ENCODE measurements at places on chromosomes 1 and 21.
A peak's percentile ranks its signal among the peaks of the same experiment; 100 is the strongest.

GRCh38 chr1:30198795-30199403 is 524.5 kb downstream of the MATN1 start:
- no peak for DNase-seq

- DNase-seq = no peak
Measured at GRCh38 chr1:204041232-204041767, 31.6 kb upstream of the SOX13 start.

GRCh38 chr1:46691997-46692790 is 20.5 kb downstream of the TEX38 start:
- DNase-seq = no peak

- DNase-seq = no peak
Measured at GRCh38 chr1:169624122-169624521, 5.8 kb downstream of the SELP start.

DNA sequence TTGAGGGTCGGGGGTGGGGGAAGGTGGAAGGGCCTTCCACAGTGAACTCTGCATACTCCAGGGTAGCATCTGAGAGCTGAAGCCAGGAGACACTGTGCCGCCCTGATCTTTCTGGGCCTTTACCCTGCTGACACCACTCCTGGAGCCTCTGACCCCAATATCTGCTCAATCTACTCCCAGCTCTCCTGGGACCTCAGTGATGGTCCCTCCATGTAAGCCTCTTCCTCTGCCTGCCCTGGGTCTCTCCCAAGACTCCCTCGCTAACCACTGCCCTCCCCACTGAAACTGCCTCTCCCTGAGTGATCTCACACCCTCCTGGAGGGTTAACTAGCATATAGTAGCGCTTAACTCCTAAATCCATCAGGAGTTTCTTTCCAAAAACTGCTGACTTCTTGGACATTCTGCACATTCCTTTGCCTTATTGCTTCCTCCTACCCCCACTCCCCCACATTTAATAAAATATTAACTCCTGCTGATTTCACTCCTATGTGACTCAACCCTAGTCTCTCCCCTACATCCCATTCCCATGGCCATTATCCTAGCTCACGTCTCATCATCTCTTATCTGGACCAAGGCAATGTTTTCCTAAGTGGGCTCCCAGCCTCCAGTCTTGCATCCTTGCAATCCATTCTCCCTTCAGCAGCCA is 145.6 kb downstream of the HMGB4 start:
- no peak for DNase-seq

DNA sequence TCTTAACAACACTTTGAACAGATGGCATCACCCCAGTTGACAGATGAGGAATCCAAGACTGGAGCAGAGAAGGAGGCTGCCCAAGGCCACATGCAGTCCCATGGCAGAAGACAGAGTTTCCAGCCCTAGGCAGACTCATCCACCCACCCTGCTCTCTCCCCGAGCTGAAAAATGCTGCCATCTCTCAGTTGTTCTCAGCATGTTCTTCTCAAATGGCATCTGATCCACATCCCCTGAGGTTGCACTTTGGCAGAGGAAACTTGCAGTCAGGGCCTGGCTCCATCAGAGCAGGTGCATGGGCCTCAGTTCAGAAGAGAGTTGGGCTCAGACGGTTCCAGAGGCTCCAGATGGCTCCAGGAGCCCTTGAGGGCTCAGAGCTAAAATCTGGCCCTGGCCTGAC is 709.4 kb downstream of the MATN1 start:
- DNase-seq = no peak

DNA sequence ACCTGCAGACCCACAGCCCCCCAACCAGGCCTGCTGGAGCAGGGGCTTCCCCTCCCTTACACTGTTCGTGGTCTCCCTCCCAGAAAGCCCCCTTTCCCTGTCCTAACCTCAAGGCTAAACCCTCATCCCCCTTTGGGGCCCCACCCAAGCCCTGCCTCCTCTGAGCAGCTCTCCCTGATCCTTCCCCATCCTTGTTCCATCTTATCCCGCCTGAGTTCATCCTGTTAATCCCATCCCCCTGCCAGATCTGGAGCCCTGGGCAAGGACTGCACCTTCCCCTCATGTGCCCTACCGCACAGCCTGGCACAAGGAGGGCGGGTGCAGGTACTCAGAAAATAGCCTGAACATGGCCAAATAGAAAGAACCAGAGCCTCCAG is 6.9 kb upstream of the TNNT2 start:
- DNase-seq = no peak

DNA sequence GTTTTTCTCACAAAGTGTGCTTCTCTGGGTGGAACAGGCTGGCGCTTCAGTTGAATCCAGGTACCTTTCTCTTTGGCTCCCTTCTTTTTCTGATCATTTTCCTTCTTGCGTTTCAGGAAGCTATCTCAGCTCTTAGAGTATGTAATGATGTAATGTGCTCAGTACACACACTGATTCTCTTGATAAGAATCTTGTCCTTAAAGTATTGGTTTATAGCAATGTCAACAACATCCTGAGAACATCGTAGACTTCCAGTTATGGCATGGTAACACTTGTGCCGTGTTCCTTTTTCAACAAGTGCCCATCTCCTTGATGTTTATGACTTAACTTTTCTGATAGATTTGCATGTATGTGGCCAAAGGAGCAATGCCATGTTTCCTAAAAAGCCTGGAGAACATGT is 11.7 kb upstream of the ABCD3 start:
- no peak for DNase-seq

DNA sequence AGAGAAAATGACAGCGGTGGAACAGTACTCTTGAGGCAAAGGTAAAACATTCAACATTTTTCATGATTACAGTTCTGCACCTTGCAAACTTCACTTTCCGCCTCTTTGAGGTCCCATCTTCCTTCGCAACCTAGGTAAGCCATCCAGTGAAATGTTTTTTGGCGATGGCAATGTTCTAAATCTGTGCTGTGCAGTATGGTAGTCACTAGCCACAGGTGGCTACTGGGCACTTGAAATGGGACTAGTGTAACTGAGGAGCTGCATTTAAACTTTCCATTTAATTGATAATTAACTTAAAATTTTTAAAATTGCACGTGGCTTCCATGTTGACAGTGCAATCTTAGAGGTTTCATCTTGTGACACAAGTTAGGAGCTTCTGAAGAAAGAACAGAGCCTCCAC is 13.0 kb downstream of the EXOC8 start:
- DNase-seq = no peak

DNA sequence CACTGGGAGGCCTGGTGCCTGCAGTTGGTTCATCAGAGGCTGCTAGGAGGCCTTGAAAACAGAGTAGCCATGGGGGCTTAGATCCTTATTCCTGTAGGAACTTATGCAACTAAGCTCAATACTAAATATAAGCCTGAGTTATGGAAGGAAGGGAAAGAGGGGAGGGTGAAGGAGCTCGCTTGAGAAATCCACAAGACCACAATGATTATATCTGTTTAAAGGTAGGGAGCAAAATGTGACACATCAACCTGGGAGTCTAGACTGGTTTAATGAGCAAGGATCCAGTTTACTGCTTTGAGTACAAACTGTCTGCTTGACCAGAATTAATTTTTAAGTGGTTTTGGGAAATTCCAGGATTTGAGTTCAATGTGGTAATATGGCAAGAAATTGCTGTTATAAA is 20.4 kb upstream of the ANGPTL7 start:
- no peak for DNase-seq

GRCh38 chr1:30824736-30825429 is 67.3 kb upstream of the LAPTM5 start:
- DNase-seq = no peak

- no peak for DNase-seq
Measured at GRCh38 chr1:5718831-5719632, 273.2 kb downstream of the NPHP4 start.

- DNase-seq = no peak
Measured at GRCh38 chr1:47818682-47819573, 178.3 kb downstream of the TRABD2B start.

DNA sequence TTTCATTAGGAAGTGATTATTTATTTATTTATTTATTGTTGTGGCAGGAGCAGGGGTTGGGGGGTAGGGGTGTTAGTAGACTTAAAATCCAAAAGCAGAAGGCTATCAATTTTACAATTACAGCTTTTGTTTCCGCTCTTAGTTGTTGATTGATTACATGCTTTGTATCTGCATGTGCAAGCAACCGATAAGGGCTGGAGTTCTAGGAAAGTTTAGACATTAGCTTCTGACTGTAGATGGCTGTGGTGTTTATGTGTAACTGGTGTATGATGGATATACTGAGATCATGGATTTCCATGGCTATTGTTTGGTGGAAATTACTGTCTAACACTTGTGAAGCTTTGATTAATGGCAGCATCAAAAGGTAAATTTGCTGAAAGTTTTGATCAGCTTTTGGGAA is 2.8 kb downstream of the ST6GALNAC5 start:
- DNase-seq = no peak

DNA sequence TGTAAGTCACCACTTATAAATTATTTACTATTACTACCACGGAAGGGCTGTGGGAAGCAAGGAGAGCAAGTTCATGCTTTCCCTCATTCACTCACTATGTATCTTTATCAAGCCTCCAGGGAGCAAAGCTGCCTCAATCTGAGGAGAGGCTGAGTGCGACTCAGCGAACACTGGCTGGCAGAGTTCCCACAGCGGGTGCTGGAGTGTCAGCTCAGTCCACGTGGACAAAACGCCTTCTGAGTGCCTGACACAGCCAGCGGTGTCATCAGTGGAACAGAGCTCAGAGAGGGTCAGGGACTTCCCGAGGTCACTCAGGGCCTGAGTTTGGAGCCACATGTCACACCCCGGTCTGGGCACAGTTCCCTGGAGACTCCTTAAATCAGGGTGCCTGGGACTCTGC is 16.9 kb downstream of the MATN1 start:
- peak; percentile 26 for DNase-seq

DNA sequence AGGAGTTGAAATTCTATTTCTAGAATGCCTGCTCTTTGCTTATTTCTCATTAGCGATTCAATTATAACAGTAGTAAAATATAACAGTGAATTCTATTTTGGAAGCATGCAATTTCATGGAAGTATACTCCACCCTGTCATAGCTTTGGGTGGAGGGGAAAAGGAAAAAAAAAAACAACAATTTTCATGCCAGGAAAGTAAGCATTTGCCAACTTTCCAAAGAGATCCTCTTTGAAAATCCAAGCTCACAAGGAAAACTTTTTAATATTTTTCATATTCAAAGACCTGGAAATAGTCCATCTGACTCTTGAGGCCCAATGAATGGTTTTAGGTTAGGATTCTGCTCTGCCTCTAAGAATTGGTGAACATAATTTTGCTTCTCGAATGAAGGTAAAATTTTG is 134.5 kb downstream of the PTPN14 start:
- DNase-seq = no peak

GRCh38 chr1:162987866-162988265 is 81.3 kb upstream of the RGS4 start:
- DNase-seq = no peak

DNA sequence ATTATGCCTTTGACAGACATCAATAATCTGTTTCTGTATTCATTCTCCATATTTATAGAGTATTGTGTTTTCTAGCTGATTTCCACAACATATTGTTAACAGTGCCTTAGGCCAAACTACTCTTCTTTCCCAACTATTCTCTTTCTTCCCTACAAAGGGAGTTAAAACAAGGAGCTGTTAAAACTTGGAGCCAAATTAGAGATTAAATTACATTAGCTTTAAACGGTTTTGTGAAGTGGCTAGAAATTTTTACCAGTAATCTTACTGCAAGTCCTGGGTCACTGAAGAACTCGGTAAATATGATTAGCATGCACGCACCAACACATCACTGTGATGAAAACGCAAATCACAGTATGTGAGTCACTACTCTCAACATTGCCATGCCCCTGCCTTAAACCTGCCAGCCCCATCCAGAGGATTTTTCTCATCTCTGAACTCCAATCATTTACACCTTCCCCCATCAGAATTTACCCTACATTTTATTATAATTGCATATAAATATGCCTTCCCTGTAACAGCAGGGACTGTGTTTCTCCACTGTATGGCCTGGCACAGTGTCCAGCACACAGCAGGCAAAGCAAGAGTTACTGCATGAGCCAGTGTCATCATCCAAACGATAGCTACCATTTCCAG is 1.5 kb upstream of the PRDX6 start:
- no peak for DNase-seq

DNA sequence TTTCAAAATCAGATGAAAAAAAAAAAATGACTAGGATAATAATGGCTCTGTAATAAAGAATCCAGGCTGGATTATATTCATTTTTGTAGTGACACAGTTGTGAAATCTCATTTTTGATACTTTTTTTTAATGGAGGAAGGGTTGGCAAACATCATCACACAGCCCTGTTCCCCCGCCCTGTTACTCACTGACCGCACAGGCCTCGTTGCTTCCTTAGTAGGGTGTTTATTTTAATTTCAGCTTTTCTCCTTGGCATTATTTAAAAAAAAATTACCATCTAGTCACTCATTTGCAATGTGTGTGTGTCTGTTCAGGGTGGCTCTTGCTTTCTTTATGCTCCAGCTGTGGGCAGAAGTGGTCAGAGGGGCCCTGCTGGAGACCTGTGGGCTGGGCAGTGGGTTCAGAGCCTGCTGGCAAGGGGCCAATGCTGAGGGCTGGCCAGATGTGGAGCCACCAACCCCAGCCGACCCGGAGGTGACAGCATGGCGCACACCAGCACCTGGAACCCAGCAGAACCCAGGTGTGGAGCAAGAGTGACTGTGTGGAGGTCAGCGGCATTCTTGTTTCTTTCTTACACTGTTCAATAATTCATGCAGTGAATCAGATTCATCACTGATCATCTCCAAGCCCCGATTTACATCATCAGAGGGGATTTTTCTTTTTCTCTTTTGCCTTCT is 44.6 kb downstream of the ZSCAN20 start:
- no peak for DNase-seq

DNA sequence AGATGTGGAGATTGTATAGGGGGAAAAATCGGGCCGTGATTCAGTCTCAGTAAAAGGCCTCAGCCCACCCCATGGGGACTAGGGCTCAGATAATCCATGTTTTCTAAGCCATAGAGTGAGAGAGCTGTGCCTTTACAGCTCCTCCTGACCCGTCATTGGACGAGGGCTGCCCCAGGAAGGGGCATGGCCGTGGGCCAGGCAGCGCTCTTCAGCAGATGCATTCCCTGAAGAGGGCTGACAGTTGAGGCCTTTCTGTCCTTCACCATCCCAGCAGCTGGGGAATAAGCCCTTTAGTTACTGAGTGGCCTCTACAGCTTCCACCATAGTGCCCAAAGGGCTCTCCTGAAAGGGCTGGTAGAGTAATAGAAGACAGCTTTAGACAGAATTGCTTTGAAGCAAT is 57.2 kb downstream of the ST3GAL3 start:
- DNase-seq = no peak

- no peak for DNase-seq
Measured at GRCh38 chr1:92747735-92748134, 37.2 kb downstream of the EVI5 start.

DNA sequence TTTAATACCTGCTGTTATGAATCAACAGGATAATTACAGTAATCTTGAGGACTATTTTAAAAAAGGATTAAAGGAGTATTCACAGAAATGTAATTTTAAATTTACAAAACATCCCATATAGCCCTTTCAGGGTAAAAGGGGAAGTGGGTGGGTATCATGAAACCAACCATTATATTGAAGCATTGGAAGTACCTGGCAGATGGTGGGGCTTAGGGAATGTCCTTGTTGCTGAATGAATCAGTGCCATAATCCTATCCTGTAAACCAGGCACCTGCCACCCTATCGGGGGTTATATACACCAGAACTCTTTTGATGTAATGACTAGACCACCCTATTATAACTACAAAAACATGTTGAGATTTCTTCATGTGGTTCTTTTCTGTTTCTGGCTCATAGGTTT is 30.4 kb downstream of the CDC14A start:
- DNase-seq = no peak

- DNase-seq = no peak
Measured at GRCh38 chr1:29380532-29380931, 144.2 kb downstream of the PTPRU start.

Measured in hypothalamus (tissue), 51 donors.